ENCODE measurements at places on chromosomes 1 and 21.

DNA sequence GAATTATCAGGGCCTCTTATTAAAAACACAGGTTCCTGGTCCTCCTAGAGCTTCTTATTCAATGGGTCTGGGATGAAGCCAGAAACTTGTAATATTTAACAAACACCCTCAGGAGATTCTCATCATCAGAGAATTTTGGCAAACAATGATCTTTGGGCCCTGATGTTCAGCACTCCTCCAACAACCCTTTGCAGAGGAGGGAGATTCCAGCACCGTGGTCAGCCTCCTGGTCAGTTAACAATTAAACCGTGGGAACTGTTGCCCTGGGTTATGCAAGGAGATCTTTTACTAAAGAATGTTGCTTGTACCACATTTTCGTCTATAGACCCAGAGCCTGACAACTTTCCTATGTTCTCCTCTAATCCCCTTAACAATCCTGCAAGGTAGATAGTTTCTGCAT lies 294.4 kb downstream of the PLPP3 start:
- no peak for DNase-seq

DNA sequence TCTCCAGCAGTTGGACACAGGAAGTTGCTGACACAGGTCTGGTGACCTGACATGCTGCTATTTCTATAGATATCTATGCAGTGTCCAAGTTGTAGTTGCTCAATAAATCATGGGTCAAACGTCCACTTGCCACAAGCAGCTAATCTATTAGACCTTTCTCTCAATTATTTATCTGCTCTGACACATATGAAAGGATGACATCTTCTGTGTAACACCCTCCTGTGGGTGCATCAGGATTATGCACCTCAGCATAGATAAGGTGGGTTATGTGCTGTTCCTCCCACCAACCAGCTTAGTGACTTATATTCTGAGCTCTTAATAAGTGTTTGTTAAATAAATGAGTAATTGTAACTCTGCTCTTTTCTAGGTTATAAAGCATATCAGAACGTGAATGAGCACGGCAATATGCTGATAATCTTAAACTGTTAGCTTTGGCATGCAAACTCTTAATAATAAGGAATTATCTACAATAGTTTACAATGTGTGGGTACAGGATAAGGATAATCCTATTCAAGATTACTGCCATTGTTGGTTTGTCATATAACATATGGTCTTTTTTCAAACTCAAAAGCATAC lies 90.7 kb upstream of the GCLM start:
- DNase-seq: no peak

DNA sequence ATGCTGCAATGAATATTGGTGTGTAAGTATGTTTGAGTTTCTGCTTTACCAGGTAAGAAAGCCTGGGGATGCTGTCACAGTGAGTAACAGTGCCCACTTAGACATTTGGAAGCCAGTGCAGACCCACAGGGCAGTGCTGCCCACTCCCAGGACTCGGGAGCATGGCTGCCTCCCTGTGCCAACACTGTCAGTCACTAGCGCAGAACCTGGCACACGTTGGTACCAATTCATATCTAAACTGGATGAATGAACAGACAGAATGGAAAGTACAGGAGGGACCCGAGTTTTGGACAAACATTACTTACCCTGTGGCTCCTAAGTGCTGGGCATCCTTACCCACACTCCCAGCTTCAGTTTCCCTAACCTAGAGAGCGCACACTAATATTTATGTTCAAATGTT lies 1.6 kb upstream of the EVA1C start:
- DNase-seq: no peak

DNA sequence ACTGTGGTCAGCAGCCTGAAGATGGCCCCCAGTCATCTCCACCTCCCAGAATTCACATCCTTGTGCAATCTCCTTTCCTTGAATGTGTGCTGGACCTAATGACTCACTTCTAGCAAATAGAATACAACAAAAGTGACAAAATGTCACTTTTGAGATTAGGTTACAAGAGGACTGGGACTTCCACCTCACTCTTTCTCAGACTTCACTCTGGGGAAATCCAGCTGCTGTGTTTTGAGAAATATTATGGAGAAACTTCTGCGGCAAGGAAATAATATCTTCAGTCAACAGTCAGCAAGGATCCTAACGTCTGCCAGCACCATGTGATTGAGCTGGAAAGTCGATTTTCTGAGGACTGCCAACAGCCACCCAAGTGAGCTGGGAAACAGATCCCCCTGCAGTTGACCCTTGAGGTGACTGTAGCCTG lies 70.5 kb upstream of the GADD45A start:
- no peak for DNase-seq

DNA sequence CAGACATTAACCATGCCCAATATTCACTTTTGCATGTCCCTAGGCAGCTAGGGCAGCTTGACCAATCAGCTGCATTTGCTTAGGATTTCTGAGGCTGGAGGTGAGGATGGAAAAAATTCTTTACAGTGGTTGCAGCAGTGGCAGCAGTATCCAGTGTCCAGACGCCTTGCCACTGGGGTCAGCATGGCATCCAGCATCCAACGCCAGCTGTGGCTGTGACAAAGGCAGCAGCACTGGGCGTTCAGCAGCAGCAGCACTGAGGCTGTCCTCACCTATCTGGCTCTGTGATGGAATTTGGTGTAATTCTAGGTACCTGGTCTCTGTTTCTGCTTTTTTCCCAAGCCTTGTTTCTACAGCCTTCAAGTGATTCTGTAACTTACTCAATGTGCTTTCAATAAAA lies 15.5 kb downstream of the RHBDL2 start:
- DNase-seq: no peak

GRCh38 chr1:28359592-28360239 lies 9.8 kb upstream of the PHACTR4 start:
- peak; percentile 55 for DNase-seq
